ENCODE measurements at places on chromosomes 1 and 21. TPM values are rescaled to one million over a fixed set of nuclear protein-coding genes. Genes with fewer than 3 reads are reported as not detected.
A peak's percentile ranks its signal among the peaks of the same experiment; 100 is the strongest.

Gene AQP10
- not detected for total RNA-seq

DNA sequence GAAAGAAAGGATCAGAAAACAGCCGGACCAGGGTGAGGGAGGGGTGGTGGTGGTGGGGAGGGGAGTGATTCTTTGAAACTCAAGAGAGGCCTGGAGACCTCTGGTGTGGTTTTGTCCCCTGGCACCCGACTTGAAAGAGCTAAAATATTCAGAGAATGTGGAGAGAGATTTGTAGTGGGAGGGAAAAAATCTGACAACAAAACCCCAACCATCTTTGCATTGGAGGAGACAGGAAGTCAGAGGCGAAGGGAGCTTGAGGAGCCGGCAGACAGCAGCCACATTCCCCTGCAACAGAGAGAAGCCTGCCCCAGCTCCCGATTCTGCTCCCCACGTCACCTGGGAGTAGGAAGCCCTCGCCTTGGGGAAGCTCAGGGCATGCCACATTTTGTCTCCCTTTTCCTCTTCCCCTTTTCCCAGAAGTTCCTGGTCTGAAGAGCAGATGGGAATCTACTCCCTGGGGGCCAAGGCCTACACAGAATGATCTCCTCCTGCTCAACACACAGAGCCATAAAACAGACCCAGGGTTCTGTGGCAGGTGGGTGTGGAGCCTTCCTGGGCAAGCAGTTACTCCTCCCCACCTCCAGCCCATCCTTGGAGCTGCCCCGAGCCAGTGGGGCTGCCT is 84.9 kb downstream of the ITPKB start:
- peak; percentile 31 for DNase-seq

- DNase-seq: peak; percentile 33
These were observed 122.0 kb downstream of the LMO4 start for GRCh38 chr1:87450615-87451209.

DNA sequence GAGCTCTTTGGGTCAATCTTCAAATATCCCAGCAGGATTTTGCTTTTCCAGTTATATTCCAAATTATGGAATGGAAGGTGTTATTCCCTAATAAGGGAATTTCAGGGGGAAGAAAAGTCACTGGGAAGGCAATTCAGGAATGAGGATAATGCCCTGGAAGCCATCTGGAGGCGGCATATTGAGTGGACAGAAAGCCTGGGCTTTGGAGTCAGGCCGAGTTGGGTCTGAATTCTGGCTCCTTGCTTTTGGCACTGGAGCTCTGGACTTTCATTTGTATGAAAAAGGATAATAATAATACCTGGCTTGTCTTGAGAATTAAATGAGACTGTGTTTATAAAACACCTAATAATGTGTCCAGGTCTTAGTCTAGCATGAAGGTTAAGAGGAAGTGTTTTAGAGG is 16.5 kb downstream of the GREM2 start:
- no peak for DNase-seq

DNA sequence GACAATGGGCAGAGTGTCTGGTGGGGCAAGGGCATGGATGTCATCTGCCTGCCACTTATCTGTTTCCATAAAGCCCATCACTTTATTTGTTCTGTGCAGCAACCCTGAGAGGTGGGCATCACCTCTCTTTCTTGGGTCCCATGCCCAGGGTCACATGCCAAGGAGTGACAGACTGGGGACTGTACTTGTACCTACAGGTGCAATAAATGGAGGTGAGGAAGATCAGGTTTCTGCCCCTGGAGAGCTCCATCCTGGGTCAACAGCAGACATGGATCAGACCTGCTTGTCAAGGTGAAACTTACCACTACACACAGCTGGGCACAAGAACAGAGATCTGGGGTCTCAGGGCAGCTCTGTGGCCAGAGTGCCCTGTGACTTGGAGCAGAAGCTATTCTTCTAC is 18.4 kb upstream of the PRDM16 start:
- DNase-seq: no peak

GRCh38 chr1:187985145-187985896 is 1156.6 kb downstream of the PLA2G4A start:
- DNase-seq: no peak

- DNase-seq: no peak
These were observed 5.7 kb downstream of the LAMB3 start for GRCh38 chr1:209646558-209646957.
